ENCODE measurements at places on chromosomes 3 and 15.

DNA sequence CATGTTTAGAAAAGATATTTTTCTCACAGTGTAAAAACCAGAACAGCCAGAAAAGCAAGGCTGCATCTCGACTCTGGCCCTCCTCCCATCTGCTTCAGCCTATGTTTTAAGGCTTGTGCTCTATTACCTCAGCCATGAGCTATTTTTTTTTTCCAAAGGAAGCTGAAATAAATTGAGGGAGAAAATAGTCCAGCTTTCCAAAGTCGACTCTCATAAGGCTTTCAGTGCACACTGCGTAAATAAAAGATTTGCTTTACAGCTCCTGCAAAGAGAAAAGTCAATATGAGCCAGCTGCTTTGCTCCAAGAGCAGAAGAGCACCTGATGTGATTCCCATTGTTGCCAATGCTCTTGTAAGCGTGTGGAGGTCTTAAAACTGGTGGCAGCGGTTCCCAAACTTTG lies 26.7 kb downstream of the SCG3 start:
- H3K4me3 ChIP-seq, result no peak overlapping the region
- H3K36me3 ChIP-seq, result no peaks in the 10 kb centered on the region
- DNase-seq, result no peak
- peaks cover 3% of the 10 kb centered on the region for H3K27me3 ChIP-seq
- H3K4me1 ChIP-seq, result no peaks in the 10 kb centered on the region

GRCh38 chr15:58276924-58277323 lies 138.7 kb downstream of the AQP9 start:
- no peaks in the 10 kb centered on the region for H3K36me3 ChIP-seq
- H3K27me3 ChIP-seq, result peaks cover 21% of the 10 kb centered on the region
- H3K4me3 ChIP-seq, result no peak overlapping the region
- DNase-seq, result no peak

DNA sequence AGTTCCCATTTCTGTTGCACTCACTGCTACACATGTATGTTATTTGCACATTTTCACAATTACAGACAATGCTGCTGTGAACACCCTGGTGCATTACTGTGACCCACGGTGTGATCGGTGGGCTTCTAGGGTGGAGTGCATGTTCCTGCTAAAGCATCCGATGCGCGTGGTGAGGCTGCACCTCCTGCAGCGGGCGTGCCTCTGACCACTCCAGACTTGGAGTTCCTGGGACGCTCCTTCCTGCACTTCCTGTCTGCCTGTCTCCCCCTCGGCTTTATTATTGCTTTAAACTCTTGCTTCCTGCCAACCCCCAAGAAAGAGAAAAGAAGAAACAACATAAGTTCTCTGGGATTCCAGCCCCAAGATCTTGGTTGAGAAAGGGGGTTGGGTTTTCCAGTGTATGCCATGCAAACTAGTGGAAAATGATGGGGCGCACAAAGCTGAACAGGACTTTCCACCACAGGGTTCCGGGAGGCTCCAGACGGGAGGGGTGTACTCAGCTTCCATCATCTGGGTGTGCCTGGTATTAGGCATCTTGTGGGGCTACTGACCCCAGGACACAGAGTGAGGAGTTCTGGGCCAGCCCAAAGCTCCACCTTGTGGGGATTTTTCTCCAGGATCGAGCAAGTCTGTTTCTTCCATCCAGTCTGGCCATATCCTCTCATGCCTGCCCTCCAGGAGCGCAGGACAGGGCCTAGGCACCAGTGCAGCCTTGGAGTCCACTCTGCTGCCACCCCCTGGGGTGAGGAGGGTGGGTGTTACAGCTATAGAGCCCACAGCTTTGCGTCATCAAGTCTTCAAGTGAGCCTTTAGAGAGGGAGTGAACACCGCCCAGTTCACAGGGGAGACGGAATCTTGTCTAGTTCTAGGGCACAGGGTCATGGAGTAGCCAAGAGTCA lies 11.2 kb downstream of the RPL32 start:
- H3K4me3 ChIP-seq, result no peak overlapping the region
- DNase-seq, result no peak
- H3K36me3 ChIP-seq, result peaks cover 26% of the 10 kb centered on the region
- H3K27me3 ChIP-seq, result no peaks in the 10 kb centered on the region

- H3K27me3 ChIP-seq, result no peaks in the 10 kb centered on the region
- H3K4me3 ChIP-seq, result no peak overlapping the region
These were observed 35.2 kb upstream of the SMAD3 start for GRCh38 chr15:67030036-67030762.

DNA sequence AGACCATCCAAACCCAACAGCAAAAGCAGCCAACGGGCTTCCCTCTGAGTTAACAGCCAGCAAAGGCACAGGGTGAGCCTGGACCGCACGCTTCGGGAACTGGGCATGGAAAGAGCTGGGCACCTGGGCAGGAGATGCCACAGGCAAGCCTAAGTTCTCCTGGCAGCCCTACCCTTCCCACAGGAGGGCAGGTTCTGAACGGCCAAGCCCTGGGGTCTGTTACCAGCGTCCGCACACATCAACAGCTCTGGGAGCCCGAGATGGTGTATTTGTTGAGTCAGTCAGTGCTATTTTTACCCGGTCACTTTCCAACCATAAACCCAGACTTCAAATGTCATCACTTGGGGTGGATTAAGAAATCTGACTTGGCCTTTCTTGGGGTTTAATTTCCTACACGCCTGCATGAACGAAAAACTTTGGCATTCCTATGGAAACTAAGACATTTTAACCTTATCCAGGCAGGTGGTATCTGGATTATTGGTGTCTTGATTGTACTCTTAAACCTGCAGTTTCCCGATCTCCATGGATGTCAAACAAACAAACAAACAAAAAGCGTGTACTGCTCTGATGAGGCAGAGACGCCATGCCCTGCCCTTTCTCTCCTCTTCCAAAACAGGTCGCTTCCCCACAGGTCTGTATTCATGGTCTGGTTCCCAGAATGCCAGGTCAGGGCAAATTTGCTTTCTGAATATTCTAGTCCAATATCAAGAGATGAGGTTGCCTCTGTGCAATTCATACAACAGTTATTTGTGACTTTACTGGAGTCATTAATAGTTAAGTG lies 99.7 kb downstream of the XXYLT1 start:
- H3K27ac ChIP-seq, result no peak overlapping the region
- H3K4me3 ChIP-seq, result no peak overlapping the region
- no peaks in the 10 kb centered on the region for H3K27me3 ChIP-seq

Measured in activated CD4-positive, alpha-beta T cell treated with anti-CD3 and anti-CD28 coated beads, Interleukin-2, amount 10 ng/mL, durations not matched to agents 7 days and 5 days (primary cell).